Endothelial cell (in vitro differentiated cells): ENCODE measurements at places on chromosomes 6 and 20. TPM values are rescaled to one million over a fixed set of nuclear protein-coding genes. Genes with fewer than 3 reads are reported as not detected.
A peak's percentile ranks its signal among the peaks of the same experiment; 100 is the strongest.

ATXN1 gene
- 18.7 TPM for total RNA-seq

SLC24A3 gene
- 0.15 TPM for total RNA-seq

GRCh38 chr6:23510778-23511510, 615.1 kb upstream of the NRSN1 start:
- H3K27me3 ChIP-seq: no peaks in the 10 kb centered on the region
- no peak overlapping the region for H3K27ac ChIP-seq
- H3K4me1 ChIP-seq: no peaks in the 10 kb centered on the region

DNA sequence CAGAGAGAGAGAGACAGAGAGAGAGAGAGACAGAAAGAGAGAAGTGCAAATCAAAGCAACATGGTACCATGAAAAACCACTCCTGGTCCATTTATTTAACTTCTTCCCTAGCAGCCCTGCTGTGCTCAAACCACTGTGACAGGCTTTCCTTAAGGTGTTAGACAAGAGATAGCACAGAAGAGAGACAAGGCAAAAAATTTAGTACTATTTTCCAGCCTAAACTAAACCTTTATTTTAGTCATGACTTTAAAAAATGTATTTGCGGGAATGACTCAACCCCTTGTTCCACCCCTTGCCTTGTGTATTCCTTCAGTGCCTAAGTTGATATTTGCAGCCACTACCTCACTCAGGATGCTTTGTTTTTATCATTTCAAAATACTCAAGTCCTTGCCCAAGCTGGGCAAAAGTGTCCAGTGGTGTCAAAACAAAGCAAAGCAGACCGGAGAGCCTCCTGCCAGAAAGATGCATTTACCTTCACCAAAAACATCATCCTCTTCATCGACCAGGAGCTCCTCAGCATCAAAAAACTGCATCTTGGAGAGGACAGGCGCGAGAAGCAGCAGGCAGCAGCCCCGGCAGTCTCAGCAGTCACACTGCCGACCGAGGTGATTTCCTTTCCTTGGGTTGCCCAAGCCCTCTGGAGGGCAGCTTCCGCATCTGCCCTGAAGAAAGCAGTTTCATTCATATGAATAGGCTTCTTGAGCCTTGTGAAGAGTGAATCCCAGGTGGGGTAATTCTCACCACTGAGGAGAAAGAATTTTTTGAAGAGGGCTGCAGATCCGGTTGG, at the start of gene RIPOR2:
Gene RIPOR2, minus strand, starts transcription at position 595 of the 787 bp plus-strand sequence. Its CDS starts 62 bp downstream, at position 533.
- DNase-seq: peak; percentile 52
- H3K36me3 ChIP-seq: no peaks in the 10 kb centered on the region
- no peak within 1 kb of the TSS for H3K4me3 ChIP-seq
- peaks cover 18% of the 10 kb centered on the region for H3K4me1 ChIP-seq

DNA sequence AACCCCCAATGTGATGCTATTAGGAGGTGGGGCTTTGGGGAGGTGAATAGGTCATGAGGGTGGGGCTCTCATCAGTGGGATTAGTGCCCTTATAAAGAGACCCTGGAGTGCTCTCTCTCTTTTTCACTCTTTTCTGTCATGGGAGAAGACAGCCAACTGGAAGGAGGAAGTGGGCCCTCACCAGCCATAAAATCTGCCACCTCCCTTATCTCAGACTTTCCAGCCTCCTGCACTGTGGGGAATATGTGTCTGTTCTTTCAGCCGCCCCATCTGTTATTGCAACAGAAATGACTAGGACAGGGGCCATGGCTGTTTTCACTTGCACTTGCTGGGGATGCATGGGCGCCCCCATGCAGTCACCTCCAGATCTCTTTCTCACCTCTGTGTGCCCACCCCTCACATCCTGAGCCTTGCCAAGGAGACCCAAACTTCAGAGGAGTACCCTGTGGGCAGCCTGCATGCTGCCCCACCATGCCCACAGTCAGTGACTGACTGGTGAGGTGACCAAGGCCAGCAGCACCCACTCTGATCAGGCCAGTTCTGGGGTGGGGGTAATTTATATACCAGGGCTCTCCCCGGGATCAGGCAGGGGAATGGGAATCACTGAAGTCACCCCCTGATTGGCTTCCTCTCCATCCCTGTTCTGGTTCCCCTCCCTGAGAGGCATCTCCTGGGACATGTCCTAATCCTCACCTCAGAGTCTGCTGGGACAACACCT, 118.4 kb downstream of the ANKRD60 start:
- no peak overlapping the region for H3K4me3 ChIP-seq
- no peak overlapping the region for H3K27ac ChIP-seq
- DNase-seq: no peak
- peaks cover 21% of the 10 kb centered on the region for H3K4me1 ChIP-seq
